Aorta (tissue), 5 donors: ENCODE measurements at places on chromosomes 5 and 9. TPM values are rescaled to one million over a fixed set of nuclear protein-coding genes. Genes with fewer than 3 reads are reported as not detected.

- no peak for DNase-seq
Observed at GRCh38 chr5:181114284-181114843, 16.6 kb downstream of the OR2V1 start.

DNA sequence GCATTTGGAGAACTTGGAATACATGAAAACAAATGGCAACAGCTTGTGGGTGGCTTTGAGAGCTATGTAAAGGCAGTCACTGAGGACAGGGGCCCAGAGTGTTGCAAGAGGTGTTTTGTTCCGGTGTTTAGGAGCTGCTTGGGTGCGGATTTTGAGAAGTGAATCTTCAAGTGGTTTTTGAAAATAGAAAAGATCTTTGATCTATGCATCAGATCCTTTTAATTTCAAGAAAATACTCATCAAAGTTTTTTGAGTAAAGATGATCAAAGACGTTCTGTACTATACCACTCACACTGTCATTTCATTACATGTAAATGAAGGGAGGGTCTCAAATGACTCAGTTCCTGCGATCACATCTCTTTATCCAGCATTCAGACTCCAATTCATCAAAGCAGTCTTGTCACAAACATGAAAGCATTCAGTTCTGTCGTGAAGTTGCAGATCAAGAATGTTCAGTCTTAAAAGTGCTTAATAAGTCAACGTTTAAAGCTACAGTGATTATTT is 112.5 kb downstream of the WDR41 start:
- no peak for DNase-seq

DNA sequence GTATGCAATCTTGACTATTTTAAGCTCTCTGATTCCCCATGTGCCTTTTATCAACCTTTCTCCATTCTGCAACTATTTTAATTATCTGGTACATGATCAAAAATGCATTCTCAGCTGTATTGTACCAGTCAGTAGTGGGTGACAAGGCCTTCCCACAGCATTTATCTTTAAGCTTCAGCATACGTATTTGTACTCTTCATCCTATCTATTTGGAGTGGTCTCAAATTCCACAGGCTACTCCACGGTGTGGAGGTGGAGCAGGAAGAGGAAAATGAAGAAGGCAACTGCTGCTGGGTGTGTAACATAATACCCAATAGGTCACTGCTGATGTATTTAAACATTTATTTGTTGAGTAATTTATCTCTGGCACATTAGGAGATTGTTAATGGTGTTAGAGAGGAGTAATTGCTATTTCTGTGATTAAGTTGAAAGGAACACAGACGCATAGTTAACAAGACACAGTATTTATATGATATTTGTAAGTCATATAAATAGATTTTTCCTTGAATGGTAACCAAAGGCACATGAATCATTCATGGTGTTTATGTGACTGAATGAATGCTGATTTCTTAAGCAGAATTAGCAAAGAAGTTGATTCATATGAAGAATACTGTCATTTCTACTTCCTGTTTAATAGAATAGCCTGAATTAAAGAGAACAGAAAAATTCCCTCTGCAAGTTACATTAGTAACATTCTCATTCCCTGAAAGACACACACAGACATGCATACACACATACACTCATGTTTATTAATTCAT is 153.8 kb upstream of the NR3C1 start:
- DNase-seq: no peak

- peak; percentile 42 for DNase-seq
Observed at GRCh38 chr5:124371111-124371706, 375.2 kb downstream of the ZNF608 start.

DNA sequence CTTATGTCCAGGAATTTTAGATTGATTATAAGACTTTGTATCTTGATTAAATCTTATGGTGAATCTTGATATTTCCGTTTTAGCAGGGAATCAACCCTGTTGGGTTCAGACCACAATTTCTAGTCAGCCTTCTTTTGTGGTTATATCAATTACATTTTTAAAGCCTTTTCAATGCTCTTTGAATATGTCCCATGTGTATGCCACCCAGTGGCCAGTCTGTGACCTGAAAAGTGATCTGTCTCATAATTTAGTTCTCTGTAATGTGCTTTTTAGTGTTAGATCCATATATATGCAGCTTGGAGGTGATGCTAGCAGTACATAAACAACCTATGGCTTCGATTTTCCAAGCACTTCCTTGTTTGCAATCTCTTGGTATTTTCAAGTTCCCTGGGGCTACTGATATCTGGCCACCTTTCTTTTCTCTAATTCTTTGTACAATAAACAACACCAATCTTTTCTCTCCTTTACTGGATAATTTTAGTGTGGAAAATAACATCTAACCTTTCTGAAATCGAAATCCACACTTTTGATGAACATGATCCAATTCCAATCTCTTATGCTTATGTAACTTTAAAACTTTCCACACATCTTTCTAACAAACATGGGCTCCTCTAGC is 28.8 kb downstream of the PDE8B start:
- no peak for DNase-seq

GRCh38 chr5:172833372-172833685 is 722 bp upstream of the ERGIC1 start:
- peak; percentile 22 for DNase-seq

DNA sequence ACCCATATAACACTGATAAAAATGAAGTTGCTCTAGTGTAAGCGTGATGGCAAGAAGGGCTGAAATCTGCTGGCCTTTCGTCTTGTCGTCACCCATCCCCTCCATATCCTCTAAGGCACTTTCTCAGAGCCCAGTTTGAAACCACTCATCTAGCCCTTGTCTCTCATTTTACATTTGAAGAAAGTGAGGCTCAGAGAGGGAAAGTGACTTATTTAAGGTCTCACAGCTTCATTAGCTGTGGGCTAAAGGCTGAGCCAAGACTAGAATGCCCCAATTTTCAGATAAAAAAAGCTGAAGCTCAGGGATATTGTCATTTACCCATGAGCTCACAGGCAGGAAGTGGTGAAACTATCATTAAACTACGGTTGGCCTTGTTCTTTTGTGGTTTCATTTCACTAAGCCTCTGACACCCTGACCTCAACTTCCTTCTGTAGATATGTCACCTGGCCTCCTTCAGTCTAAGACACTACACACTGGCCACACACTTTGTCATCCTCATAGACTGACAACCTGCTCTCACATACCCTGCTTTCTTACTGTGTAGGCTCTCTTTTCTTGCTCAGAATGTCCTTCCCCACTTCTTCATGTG is 176.7 kb upstream of the DMAC1 start:
- DNase-seq: no peak

DNA sequence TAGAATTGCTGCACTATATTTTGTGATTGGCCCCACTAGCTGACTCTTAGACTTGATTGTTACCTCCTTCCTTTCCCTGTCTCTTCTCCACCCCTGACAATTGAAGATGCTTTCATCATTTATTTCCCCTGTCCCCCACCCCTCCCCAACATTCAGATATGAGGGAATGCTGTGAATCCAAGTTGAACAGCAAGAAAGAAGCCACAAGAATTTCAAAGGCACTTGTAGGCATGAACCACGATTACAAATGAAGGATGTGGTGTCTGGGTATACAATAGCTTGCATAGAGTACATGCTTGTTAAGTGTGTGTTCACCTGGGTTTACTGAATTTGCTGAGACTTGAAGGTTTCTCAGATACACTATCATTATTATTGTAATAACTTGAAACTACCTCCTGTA is 78.3 kb upstream of the TRIO start:
- no peak for DNase-seq

DNA sequence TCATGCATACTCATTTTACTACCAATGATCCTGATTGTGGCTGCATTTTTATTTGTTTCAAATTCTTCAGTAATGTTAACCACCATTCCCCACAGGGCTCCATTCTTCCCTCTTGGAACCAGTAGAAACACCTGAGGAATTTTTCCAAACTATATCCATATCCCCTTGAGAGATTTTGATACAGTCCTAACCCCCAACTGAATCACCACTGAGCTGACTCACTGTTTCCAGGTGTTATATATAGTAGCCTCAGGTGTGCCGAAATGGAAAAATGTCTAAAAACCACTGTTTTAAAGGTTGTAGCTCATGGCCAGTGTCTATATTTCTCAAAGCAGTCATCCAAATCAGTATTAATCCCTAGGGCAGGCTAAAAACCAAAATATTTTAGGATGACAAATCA is 85.2 kb downstream of the MRPS27 start:
- DNase-seq: no peak

- DNase-seq: no peak
Observed at GRCh38 chr5:15267966-15268365, 232.0 kb upstream of the FBXL7 start.

- DNase-seq: no peak
Observed at GRCh38 chr9:82154573-82154972, 166.0 kb downstream of the SPATA31D1 start.

DNA sequence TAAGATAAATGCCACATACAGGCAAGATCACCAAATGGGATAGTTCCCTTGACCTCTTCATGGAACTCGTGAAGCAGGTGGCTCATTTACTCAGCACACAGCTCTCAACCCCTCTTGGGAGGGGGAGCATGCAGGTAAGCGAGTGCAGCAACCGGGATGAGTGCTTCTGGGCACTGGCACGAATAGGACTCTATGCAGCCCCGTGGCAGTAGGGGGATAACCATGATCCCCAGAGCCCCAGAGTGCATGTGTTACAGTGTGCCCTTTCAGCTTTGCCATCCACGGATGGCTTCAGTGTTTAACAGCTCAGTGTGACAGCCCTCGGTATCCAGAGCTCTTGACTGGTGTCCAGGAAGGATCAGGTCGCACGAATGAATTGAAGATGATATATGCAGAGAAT is 1187.1 kb downstream of the CDH9 start:
- DNase-seq: no peak

- no peak for DNase-seq
Observed at GRCh38 chr9:113652355-113653152, 189.0 kb downstream of the RGS3 start.

DNA sequence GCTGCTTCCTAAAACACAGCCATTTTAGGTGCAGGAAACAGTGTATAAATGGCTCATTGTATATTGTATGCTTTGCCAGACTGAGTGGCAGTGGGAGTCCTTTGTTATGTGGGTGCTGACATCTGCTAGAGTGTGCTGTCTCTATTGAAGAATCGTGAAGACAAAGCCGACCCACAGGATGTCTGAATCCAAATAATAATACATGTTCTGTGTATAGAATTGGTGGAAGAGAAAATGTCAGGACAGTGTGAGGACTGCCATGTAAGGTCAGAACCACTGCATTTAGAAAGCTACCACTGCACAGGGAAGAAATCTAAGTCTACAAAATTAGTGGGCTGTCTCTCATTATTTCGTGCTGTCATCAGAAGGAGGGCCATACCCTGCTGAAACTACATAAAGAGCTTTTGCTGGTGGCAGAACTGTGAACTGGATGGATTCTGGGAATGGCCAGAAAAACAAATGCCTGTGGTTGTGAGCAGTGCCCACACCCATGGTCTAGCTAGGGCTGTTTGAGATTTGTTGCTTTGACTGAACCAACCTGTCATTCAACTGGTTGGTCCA is 2.5 kb downstream of the IL7R start:
- DNase-seq: no peak

GRCh38 chr9:27925815-27926214 is 352.5 kb upstream of the C9orf72 start:
- no peak for DNase-seq

DNA sequence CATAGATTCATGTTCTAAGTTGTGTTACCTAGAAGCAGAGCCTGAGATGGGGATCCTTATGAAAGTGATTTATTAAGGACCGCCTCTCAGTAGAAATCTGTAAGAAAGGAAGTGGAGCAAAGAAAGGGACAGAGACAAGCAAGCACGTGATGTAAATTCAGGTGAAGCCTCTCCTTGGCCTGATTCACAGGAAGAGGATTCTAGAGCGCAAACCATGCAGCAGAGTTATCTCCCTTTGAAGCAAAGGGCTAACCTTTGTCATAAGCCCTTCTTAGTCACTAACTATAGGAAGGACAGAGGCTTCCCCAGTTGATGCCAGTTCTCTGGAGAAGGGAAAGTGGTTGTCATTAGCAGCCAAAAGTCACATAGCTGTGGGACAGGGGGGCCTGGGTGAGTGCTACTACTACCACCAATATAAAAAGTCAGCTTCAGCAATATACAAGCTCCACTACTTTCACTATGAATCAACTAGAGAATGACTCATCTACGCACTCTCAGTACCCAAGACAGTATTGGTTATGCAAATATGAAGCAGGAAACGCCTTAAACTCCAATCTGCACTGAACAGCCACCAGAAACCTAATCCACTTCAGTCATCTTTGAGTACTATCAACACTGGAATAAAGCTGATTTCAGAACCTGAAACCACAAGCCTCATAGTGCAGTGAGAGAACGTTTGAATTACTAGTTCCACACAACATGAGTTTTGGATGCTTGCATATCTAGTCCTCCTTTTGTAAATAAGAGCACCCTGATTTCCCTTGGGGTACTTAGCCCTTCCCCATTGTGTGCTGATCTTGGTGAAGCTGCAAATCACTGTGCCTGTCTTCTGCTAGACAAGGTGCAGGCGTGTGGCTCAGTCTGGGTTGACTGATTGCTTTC is 162.7 kb downstream of the ZNF608 start:
- DNase-seq: no peak

- DNase-seq: no peak
Observed at GRCh38 chr5:112059579-112060135, 302.7 kb upstream of the NREP start.

- DNase-seq: no peak
Observed at GRCh38 chr9:108787690-108788048, 68.1 kb downstream of the ACTL7B start.

POLE3 gene
- 35.2 TPM for polyA plus RNA-seq

HMMR gene
- polyA plus RNA-seq: 0.75 TPM

PHF24 gene
- not detected for polyA plus RNA-seq

GPR21 gene
- 0.50 TPM for polyA plus RNA-seq

ANKRD34B gene
- polyA plus RNA-seq: not detected

DOCK2 gene
- 1.6 TPM for polyA plus RNA-seq

PNPLA7 gene
- polyA plus RNA-seq: 2.1 TPM

ASTN2 gene
- polyA plus RNA-seq: 1.5 TPM

PCDHGA5 gene
- 1.4 TPM for polyA plus RNA-seq

MARCOL gene
- not detected for polyA plus RNA-seq

SH3GL2 gene
- polyA plus RNA-seq: not detected

CDX1 gene
- polyA plus RNA-seq: 30.2 TPM

IFNA21 gene
- polyA plus RNA-seq: not detected

PDGFRB gene
- polyA plus RNA-seq: 353 TPM

TMC1 gene
- polyA plus RNA-seq: not detected

BSPRY gene
- 2.6 TPM for polyA plus RNA-seq
